AG04450 (cell line): ENCODE measurements at places on chromosomes 5 and 9. TPM values are rescaled to one million over a fixed set of nuclear protein-coding genes. Genes with fewer than 3 reads are reported as not detected.
A peak's percentile ranks its signal among the peaks of the same experiment; 100 is the strongest.

- no peak for DNase-seq
Observed at GRCh38 chr5:156456857-156457256, 129.9 kb downstream of the SGCD start.

DNA sequence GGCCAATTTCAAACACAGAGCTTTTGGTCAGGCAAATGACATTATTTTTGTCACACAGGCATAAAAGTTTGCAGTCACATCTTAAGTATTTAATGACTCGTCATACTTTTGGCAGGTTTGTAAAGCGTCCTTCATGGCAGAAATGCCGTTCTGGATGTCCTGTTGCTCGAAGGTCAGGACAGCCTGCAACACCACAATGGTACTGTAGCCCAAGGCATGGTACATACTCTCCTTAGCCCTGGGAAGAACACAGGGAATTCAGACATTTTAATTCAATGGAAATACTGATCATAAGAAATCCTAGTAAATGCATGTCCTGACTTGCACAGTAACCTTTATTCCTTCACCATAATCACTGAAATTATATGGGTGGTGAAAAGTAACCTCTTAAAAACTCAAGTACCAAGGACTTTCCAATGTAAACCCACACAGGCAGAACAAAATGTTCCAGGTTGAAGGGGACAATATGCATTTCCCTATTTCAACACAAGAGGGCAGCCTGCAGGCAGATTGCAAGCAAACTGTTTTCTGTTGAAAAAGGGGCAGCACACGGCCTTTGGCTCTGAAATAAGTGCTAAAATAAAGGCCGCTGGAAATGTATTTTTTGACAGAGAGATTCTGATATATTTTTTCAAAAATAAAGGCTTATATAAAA lies 95.7 kb downstream of the TTC39B start:
- peak; percentile 59 for DNase-seq

The OMD gene
- polyA plus RNA-seq, result not detected in 2 replicates

DNA sequence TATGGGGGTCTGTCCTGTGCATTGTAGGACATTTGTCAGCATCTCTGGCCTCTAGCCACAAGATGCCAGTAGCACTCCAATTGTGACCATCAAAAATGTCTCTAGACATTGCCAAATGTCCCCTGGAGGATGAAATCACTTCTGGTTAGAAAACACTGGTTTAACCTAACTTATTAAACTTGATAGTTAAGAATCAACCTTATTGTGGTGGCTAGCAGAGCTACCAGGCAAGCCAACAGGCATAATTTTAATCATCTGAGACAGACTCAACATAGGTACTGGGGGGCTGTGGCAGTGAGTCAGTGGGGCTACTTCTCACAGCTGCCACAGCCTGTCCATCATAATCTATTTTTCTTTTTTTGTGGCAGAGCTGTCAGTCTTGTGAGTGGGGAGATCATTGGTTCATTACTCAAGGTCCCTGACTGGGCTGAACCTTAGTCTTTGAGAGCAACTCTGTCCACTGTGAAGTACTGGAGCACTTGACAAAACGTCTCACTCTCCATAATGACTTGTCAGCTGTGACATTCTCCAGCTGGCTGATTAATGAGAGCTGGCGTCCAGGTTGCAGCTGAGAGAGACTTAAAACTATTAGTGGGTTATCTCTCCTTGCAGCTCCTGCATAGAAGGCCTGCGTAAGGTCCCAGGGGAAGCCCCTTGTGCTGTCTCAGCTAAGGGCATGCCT lies 107.9 kb downstream of the DCP2 start:
- no peak for DNase-seq
